ENCODE measurements at places on chromosomes 12 and 14.
A peak's percentile ranks its signal among the peaks of the same experiment; 100 is the strongest.

- DNase-seq = no peak
These were observed 366.0 kb upstream of the DDHD1 start for GRCh38 chr14:53519137-53519536.

- DNase-seq = no peak
These were observed 187.0 kb downstream of the ADGRD1 start for GRCh38 chr12:131140697-131141096.

GRCh38 chr14:68407825-68408224 lies 385.0 kb downstream of the ZFP36L1 start:
- no peak for DNase-seq

DNA sequence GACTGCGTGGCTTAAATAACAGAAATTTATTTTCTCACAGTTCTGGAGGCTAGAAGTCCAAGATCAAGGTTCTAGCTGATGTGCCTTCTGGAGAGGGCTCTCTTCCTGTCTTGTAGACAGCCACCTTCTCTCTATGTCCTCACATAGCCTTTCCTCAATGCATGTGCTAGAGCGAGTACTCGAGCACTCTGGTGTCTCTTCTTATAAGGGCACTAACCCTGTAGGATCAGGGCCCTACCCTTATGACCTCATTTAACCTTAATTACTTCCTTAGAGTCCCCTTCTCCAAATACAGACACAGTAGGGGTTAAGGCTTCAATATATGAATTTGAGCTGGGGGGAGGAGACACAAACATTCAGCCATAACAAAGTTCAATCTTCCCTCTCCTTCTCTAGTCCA lies 10.2 kb downstream of the DHH start:
- DNase-seq = no peak

- DNase-seq = no peak
These were observed 9.3 kb upstream of the PTHLH start for GRCh38 chr12:27981874-27982273.

GRCh38 chr12:74790931-74791330 lies 253.3 kb downstream of the ATXN7L3B start:
- DNase-seq = no peak

- no peak for DNase-seq
These were observed 345.2 kb upstream of the KITLG start for GRCh38 chr12:88925454-88925853.

- DNase-seq = no peak
These were observed 544.2 kb downstream of the ETNK1 start for GRCh38 chr12:23169012-23169695.

- DNase-seq = no peak
These were observed 14.9 kb downstream of the TXNRD1 start for GRCh38 chr12:104230304-104231095.

GRCh38 chr12:51071663-51072062 lies 11.7 kb downstream of the CSRNP2 start:
- no peak for DNase-seq

GRCh38 chr12:122937622-122938091 lies 28.6 kb downstream of the ABCB9 start:
- DNase-seq = no peak

- no peak for DNase-seq
These were observed 769.4 kb downstream of the MED13L start for GRCh38 chr12:115507951-115508722.

- DNase-seq = no peak
These were observed 105.4 kb upstream of the NAP1L1 start for GRCh38 chr12:76189851-76190250.

DNA sequence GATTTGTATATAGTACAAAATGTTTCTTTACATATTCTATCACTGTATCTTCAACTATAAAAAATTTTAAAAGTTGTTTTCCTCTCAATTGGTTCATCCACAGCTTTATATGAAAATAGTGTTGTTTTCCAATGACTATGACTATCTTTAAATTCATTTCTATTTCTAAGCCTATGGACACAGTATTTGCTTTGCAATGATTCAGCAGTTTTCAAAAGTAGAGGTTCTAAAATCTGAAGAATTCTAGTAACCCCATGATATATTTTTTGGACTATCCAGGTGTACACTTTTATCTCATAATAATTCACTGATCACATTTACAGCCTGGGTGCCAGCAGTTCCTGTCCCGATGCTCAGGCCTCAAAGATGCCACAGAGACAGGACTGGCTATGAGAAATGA lies 118.4 kb upstream of the PTPRR start:
- no peak for DNase-seq

DNA sequence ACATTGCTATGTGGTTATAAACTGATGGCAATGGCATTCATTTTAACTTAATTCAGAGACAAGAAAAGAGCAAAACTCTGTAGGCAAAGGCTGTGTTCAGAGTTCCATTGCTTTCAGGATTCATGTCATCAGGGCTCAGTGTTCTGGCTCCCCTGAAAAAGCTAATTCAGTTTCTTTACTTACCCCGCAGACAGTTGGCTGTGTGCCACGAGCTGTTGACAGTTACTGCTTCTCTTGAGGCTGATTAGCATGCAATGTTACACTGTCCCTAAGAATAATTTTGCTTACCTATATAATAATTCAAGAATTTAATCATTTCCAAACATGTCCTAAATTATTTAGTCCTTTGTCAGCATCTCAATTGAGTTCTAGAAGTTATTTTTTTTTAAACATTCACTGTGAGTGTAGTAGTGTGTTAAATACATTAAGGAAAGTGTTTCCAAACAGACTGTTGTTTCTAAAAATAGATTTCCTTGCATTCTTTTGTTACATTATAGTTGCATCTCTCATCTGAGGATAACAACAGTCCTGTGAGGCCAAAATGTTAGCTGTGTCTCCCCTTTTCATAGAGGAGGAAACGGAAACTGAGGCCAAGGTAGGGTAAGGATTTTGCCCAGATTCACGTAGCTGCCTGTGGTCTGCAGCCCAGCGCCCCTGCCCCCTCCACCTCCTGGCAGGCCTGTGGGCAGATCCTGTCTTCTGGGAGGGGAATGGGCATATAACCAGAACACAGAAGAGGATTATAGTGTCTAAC lies 98.6 kb downstream of the PELI2 start:
- no peak for DNase-seq

DNA sequence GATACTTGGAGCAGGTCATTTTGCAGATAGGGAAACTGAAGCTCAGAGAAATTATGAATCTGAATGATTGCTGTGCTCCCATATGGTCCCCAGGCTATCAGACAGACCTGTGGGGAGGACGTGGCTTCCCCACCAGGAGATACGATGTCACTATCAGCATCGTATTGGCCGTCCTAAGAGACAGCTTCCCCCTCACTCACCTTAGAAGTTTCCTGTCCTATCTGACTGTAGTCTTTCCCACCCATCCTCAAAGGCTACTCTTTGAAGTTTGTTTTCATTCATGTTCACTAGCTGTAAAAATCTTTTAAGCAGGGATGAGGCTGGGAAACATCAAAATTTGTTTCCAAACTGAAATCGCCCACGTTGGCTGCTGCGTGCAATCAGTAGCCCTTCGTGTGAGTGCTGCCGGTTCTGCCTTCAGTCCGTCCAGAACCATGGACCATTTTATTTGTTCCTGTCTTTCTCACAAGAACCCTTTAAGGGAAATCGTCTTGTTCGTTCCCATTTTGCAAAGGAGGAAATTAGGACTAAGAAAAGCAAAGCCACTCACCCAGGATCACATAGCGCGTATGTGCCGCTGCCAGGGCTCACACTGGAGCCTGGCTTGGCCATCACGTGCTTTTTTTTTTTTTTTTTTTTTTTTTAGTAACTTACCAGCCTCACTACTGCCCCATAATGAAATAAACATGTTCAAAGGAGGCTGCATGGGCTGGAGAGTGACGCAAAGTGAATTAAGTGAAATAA lies 1.0 kb upstream of the KDM2B start:
- no peak for DNase-seq

GRCh38 chr14:23195552-23196101 lies 12.2 kb upstream of the SLC7A8 start:
- DNase-seq = no peak

- no peak for DNase-seq
These were observed 902.7 kb downstream of the BCL11B start for GRCh38 chr14:98369344-98369743.

- peak; percentile 49 for DNase-seq
These were observed 62.8 kb upstream of the PRB2 start for GRCh38 chr12:11457996-11458645.

DNA sequence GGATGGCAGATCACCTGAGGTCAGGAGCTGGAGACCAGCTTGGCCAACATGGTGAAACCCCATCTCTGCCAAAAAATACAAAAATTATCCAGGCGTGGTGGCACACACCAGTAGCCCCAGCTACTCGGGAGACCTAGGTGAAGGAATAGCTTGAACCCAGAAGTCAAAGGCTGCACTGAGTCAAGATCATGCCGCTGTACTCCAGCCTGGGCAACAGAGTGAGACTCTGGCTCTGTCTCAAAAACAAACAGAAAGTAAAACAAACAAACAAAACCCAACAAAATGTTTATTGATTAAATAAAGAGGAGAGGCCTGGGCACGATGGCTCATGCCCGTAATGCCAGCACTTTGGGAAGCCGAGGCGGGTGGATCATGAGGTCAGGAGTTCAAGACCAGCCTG lies 5.5 kb downstream of the ZCCHC8 start:
- DNase-seq = no peak

DNA sequence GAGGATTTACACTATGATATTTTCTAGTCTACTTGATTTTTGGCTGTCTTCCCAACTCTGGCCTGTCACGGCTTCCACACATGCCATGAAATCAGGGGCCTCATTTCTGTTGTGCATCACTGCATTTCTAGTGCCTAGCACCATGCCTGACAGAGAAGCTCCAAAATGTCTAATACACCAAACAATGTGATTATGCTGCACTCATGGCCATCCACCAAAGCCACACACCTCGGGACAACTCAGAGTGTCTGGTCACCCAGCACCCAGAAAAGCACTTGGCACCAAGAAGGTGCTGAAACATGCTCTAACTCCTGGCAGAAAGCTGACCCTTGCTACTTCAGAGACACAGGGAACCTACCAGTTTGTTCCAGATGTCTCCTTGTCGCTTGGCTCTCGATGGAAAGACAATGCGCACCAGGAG lies 11.3 kb downstream of the GCN1 start:
- DNase-seq = peak; percentile 64

- no peak for DNase-seq
These were observed 14.6 kb upstream of the YY1 start for GRCh38 chr14:100224229-100224866.

- no peak for DNase-seq
These were observed 20.2 kb upstream of the DUSP16 start for GRCh38 chr12:12582895-12583303.

GRCh38 chr12:15350643-15351042 lies 28.3 kb downstream of the PTPRO start:
- no peak for DNase-seq

DNA sequence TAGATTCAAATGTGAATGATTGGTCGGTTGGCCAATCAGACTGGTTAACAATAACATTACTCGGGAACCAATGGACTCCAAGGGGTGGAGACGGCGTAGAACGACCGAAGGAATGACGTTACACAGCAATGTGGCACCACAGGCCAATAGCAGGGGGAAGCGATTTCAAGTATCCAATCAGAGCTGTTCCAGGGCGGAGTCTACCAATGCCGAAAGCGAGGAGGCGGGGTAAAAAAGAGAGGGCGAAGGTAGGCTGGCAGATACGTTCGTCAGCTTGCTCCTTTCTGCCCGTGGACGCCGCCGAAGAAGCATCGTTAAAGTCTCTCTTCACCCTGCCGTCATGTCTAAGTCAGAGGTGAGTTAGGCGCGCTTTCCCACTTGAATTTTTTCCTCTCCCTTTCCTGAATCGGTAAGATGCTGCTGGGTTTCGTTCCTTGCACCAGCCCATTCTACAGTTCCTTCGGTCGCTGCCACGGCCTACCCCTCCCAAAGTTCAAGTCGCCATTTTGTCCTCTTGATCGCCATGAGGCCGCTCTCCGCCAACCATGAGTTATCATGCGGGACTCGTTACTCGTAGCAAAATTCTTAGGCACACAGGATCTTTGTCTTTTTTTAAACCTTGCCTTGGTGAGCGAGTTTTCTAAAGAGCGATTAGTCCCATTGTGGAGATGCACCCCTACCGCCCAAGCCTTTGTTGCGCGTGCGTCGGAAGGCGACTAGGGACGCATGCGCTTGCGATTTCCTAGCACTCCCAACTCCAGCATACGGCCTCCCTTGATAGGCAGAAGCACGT lies at the start of gene HNRNPA1:
TSS of gene HNRNPA1 (plus strand) at position 259 of the 793 bp plus-strand sequence. CDS start at position 341, 82 bp downstream.
- DNase-seq = peak; percentile 99

- DNase-seq = no peak
These were observed 25.8 kb downstream of the CDC42BPB start for GRCh38 chr14:103031566-103031911.

- DNase-seq = no peak
These were observed 44.3 kb downstream of the GALNT9 start for GRCh38 chr12:132284827-132285741.

DNA sequence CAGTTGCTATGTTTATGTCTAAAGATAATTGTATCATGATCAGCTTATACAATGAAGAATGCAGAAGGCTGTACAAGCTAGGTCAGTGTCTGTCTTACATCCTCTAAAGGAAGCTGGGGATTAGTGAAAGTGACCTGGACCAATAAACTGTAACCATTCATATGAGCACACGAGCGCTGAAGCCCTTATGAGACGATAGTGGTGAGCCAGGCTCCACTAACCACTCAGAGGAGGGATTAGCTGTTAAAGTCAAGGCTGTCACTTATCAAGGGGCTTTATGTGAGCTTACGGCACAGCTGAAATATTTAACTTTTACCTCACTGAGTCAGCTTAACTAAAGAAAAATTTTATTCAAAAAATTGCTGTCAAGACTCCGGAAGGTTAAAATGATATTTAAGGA lies 30.3 kb downstream of the NDUFA12 start:
- no peak for DNase-seq

DNA sequence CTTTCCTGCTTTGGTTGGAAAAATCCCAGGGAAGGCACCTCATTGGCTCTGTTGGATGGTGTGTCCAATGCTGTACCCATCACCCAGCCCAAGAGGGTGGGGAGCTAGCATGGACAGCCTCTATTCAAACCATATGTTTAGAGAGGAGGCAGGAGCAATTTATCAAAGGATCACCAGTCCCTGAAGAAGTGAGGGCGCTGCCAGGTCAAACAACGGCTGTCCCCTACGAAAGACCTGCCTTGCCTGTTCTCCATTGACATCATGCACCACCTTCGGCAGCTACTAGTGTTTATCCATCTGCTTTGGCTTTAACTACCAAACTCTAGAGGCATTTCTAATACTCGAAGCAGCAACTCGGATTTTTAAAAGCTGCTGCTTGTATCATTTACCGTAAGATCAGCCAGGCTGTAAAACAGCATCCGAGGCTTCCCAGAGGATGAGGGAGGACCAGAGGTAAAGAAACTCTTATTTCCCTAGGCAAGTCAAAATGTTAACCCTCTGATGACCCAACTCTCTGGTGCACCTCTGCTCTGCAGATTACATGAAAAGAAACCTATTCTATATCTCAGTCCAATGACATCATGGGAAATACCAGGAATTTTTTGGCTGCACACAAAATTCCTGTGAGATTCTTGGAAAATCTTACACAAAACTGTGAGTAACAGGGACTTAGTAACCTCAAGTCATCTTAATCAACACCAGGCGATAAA lies 720.9 kb upstream of the TBX3 start:
- peak; percentile 37 for DNase-seq

- DNase-seq = no peak
These were observed 353.9 kb downstream of the GRIN2B start for GRCh38 chr12:13627536-13627935.

GRCh38 chr14:31235462-31235861 lies 27.9 kb upstream of the HECTD1 start:
- DNase-seq = no peak
